HL-60 (cell line): ENCODE measurements at places on chromosomes 12 and 14.

DNA sequence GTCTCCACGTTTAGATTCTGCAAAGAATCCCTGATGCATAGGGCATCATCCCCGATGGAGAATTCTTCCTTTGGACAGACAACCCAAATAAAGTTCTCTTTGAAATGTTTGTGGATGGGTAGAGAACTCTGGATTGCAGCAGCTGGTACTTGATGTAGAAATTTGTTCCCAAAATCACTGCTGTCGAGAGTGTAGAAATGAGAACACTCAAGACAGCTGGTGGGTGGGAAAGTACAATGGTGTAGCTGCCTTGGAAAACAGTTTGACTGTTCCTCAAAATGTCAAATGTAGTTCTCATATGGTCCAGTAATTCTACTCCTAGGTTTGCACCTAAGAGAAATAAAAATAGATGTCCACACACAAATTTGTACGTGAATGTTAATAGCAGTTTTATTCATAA lies 671.5 kb upstream of the TMEM132C start:
- no peak for DNase-seq

DNA sequence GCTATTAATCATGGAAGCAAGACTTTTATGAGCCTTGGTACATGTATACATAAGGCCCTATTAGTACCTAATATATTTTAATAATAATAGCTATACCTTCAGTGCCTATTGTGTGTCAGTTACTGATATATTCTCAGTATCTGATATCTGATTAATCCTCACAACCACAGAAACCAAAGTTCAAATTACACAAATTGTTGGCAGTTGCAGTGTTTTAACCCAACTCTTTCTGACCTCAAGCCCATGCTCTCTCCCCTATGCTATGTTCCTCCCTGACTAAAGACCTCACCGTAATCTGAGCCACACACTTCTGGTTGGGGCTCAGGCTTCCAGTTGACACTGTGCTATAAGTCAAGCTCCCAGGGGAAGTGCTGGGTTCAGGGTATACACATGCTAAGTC lies 214.4 kb downstream of the SPTSSA start:
- DNase-seq, result no peak

- no peak for DNase-seq
Measured at GRCh38 chr14:91750634-91751198, 18.8 kb upstream of the CATSPERB start.

DNA sequence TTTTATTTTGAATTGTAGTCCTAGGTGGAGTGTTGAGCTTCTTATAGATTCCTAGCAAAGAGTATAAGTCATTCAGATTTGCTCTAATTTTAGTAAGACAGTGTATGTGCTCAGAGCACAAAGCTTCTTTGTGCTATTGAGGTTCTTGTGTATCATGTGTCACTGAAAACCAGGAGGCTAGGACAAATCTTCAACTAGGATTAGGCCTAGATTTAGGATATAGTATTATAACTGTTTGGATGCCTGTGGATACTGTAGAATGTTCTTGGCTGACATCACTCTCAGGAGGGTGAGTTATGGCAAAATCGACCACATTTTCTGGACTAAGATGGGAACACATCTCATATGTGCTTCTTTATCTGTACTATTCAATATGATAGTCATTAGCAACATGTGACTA lies 86.5 kb downstream of the DHRS2 start:
- no peak for DNase-seq

DNA sequence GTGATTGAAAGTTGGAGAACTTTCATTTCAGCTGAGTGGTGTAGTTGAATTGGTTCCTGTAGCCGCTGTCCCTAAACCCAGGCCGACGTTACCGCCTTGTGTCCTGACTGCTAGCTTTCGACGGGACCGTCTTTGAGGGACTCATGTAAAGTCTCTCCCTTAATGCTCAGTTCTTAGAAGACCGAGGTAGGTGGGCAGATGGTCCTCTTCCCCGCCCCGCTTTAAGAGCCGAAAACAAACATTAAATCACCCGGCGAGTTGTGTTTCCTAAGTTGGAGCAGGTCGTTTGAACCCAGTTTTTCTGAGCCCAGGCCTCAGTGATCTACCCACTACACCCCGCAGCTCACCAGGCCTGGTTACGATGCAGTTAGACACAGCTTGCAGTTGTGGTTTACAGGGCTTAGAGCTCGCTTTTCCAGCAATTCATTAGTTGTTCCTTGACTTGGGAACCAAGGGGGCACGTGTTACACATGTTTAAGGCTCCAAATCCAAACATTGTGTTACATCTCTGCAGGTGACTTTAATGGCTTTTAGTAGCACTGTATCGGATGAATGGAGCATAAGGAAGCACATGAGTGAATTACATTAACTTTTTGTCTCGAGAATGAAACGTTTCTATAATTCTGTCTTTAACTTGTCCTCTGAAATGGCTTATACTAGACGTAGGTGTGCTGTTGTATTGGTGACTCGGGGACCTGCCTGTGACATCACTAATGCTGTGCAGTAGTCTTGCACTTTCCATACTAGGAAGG lies 790 bp downstream of the NEDD1 start:
- no peak for DNase-seq

DNA sequence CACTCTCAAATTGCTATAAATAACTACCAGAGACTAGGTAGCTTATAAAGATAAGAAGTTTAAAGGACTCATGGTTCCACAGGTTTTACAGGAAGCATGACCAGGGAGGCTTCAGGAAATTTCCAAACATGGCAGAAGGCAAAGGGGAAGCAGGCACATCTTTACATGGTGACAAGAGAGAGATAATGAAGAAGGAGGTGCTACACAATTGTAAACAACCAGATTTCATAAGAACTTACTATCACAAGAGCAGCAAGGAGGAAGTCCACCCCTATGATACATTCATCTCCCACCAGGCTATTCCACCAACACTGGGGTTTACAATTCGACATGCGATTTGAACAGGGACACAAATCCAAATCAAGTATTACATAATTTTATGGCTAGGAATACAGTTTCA lies 257.7 kb downstream of the BTG1 start:
- DNase-seq, result peak; percentile 34
